Stimulated activated CD8-positive, alpha-beta memory T cell treated with anti-CD3 and anti-CD28 coated beads, Interleukin-2, amount 100 ng/mL, for 1 hour (primary cell): ENCODE measurements at places on chromosomes 4 and X.

DNA sequence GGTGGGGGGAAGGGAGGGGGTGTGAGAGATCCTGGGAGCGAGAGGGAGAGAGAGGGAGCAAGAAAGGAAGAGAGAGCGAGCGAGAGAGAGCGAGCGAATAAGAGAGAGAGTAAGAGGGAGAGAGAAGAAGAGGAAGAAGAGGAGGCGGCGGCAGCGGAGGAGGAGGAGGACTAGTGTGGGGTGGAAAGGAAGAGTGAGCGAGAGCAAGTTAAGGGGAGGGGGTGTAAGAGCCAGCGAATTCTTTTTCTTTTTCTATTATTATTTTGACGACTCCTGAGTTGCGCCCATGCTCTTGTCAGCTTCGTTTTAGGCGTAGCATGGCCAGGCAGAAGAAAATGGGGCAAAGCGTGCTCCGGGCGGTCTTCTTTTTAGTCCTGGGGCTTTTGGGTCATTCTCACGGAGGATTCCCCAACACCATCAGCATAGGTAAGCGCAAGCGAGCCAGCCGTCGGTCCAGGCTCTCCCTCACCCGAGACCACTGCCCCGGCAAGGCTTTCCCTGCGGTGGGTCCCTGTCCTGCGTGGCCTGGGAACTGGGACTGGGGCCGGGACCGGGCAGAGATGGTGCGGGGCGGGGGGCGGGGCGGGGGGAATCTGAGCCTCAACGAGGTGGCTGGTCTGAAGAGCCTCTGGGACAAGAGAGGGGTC is at the start of gene GRIA3:
Gene GRIA3 (plus strand): TSS at position 60 of the 647 bp plus-strand sequence. CDS start 258 bp downstream, at position 318.
- no peak for DNase-seq

DNA sequence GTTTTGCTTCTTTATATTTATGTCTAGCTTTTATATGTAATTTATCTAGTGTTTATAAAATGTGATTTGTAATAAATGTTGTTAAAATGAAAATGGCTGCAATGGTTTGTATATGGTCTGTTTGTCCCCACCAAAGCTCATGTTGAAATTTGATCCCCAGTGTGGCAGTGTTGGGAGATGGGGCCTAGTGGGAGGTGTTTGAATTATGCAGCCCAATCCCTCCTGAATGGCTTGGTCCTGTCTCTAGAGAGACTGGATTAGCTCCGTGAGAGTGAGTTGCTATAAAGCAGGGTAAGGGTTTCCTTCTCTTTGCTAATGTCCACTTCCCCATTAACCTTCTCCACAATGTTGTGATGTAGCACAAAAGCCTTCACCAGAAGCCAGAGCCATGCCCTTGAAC is 30.0 kb upstream of the JADE3 start:
- DNase-seq: no peak

- DNase-seq: peak; percentile 9
These were observed 620.0 kb downstream of the BCOR start for GRCh38 chrX:39477762-39478120.

- DNase-seq: no peak
These were observed 206.2 kb downstream of the TENM3 start for GRCh38 chr4:182449186-182449929.
